ENCODE measurements at places on chromosomes 11 and 22.

DNA sequence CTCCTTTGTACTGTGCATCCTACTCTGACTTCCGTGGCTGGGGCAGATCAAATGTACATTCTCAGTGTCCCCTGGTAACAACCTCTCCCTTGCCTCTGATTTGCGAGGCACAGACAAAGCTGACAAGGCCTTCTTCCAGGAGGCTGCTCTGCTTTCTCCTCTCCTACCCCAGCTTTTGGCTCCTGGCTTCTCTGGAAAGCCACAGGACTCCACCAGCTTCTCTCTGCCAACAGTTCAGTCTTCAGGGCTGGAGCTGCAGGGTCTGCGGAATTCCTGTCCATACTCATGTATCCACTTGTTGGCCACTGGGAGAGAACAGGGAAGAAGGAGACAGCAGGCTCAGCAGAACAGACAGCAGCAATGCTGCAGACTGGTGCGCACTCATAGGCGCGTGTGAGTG, 44.4 kb downstream of the P4HA3 start:
- no peak for DNase-seq

DNA sequence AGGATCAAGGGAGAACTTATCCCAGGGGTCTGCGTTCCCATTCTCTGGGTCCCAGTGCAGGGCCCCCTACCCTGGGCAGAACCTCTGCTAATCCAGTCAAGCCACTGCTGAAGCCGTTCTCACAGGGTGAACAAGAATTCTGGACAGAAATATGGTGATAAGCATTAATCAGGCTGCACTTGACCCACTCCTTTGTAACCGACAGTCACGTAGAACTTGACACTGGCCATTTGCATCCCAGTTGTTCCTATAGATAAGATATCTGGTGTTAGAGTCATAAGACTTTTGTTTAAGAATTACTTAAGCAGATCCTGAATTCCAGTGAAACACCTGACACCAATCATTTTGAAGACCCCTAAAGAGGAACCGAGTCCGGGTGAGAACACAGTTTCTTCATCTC, 107.5 kb upstream of the THY1 start:
- DNase-seq: no peak

GRCh38 chr11:127574478-127574877, 573.9 kb upstream of the KIRREL3 start:
- no peak for DNase-seq

DNA sequence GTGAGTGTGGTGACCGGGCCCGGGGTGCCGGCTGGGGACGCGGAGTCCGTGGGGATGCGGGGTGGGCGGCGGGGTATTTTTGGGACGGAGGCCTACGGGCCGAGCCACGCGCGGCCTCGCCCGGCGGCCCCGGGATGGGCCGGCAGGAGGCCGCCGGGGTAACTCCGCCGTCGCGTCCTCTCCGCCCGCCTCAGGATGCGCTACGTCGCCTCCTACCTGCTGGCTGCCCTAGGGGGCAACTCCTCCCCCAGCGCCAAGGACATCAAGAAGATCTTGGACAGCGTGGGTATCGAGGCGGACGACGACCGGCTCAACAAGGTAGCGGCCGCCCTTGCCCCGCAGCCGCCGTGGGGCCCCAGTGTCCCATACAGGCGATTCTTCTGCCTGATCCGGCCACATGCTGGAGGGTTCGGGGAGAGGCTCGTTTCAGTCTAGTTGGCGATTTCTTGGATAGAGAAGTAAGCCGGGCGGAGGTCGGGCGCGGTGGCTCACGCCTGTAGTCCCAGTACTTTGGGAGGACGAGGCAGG, 337 bp downstream of the RPLP2 start:
- no peak for DNase-seq

DNA sequence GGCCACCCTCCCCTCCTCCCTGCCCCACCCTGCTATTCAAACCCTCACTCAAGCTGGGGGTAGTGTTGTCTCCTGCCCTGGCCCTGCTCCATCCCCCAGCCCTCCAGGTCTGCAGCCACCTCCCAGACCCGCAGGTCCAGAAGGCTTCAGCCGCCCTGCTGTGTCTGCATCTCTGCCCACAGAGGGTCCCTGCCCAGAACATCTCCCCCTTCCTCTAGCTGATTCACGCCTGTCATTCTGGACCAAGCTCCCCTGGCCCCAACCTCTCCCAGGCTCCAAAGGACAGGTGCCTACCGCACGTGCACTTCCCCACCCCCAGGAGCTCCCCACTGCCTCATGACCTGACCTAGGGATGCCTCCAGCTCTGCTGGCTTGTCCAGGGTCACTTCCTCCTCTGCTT, 16.0 kb upstream of the SHISAL1 start:
- no peak for DNase-seq

GRCh38 chr11:72722050-72722748, 30.0 kb downstream of the ARAP1 start:
- DNase-seq: peak; percentile 84

DNA sequence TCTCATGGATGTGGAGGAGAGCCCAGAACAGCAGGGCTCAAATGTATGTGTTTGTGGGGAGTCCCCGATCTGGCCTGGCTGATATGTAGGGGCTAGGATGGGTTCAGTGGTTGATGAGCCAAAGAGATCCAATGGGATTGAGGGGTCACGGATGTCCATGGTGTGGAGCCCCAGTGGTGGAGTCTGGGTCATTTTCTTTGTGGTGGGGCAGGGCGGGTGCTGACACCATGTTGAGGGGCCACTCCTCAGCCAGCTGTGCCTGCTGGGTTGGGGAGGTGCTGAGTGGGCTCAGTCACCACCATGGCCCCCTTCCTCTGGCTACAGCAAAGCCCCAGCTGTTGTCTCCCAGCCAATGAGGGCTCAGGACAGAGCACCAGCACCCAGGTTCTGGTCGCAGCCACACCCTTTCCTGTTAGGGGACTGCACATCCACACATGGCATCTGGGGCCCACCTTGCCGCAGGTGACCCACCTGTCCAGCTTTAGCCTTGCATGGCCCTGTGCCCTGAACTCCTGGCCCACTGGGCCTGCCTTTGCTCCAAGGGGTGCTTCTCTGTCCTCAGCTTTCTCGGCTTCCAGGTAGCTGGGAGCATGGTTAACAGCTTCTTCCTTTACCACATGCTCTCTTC, 3.2 kb upstream of the GNAZ start:
- no peak for DNase-seq

DNA sequence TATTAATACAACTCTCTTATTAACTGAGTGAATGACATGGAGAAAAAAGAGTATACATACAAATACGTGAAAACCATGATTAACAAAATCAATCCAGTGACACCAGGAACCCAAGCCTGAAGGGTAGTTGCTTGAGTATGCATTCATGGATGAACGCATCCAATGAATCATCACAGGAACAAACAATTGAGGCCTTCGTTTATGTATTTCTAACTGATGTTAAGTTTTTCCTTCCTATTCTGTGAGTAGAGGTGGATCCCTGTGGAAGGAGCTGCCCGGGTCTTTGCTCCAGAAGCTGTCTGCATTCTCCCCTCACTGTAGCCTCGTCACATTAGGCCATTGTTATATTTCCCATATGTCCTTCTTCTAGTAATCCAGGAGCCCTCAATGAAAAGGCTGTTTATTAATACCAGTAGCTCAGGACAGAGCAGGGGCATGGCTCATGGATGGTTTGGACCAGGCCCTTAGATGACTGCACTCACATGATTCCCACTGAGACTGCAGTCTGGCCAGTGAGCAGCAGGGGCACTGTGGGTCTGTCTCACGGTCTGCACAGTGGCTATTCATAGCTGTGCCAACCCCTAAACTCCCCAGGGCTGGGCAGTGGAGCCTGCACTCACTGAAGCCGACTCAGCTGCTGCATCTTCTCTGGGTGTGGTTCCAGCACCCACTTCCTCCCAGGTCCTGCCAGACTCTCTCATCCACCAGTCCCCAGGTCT, 128.1 kb upstream of the TOP3B start:
- peak; percentile 68 for DNase-seq

DNA sequence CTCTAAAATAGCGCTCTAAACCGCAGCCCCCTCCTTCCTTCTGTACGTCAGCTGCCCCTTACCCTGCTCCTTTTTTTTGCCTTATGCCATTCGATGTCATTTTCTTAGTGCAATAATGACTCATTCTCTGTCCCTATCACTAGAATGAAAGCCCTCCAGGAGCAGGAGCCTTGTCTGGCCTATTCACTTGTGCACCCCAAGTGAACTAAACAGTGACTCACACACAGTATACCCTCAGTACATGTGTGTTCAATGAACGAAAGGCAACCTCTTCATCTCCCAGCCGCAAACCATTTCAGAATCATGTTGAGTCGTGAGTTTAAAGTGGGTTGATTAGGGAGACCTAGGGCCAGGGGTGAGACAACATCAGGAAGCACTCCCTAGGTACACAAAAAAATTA, 50.7 kb upstream of the SPATA19 start:
- no peak for DNase-seq

DNA sequence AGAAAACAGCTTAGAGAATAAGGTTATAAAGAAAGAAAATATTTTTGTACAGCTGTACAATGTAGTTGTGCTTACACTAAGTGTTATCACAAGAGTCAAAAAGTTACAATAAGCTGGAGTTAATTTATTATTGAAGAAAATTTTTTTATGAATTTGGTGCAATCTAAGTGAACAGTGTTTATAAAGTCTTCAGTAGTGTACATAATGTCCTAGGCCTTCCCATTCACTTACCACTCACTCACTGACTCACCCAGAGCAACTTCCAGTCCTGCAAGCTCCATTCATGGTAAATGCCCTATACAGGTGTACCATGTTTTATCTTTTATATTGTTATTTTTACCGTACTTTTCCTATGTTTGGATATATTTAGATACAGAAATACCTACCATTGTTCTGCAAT, 34.7 kb downstream of the GDPD4 start:
- DNase-seq: no peak

- no peak for DNase-seq
Measured at GRCh38 chr11:126703662-126704061, 296.9 kb downstream of the KIRREL3 start.

DNA sequence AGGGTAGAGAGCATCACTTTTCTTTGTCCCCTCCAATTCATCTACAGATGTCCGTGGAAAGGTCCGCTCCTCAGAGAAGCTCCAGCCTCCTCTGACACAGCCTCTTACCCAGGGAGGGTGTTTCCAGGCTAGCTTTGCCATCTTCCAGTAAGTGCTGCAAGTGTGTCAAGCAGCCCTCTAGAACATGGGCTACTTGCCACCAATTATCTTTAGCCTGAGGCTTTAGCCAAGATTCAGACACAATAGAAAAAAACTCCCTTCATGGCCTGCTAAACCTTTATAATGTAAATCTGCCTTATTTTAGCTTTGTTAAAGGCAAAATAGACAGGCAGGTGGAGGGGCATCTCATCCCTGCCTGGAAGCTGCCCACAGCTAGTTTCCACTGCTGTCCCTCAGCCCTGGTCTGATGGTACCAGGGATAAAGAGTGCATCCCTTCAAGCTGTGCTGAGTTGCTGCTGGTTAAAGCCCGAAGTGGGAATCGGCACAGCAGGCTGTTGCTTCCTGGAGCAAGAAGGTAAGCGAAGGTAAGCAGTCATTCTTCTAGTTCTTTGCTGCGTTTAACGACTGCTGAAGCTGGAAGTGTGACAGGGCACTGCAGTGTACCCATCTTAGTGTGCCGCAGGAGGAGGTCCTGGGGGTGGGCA, 190.1 kb upstream of the E2F8 start:
- no peak for DNase-seq

- DNase-seq: no peak
Measured at GRCh38 chr11:63843041-63843440, 4.1 kb downstream of the MARK2 start.

GRCh38 chr22:24525416-24526037, 29.4 kb downstream of the GUCD1 start:
- peak; percentile 57 for DNase-seq

- no peak for DNase-seq
Measured at GRCh38 chr22:48961705-48962104, 866.0 kb downstream of the BRD1 start.

GRCh38 chr11:61700212-61700611, 20.0 kb downstream of the DAGLA start:
- DNase-seq: peak; percentile 79

- DNase-seq: no peak
Measured at GRCh38 chr11:41045266-41045665, 414.2 kb downstream of the LRRC4C start.

GRCh38 chr11:9103542-9104276, 12.3 kb upstream of the SCUBE2 start:
- no peak for DNase-seq

DNA sequence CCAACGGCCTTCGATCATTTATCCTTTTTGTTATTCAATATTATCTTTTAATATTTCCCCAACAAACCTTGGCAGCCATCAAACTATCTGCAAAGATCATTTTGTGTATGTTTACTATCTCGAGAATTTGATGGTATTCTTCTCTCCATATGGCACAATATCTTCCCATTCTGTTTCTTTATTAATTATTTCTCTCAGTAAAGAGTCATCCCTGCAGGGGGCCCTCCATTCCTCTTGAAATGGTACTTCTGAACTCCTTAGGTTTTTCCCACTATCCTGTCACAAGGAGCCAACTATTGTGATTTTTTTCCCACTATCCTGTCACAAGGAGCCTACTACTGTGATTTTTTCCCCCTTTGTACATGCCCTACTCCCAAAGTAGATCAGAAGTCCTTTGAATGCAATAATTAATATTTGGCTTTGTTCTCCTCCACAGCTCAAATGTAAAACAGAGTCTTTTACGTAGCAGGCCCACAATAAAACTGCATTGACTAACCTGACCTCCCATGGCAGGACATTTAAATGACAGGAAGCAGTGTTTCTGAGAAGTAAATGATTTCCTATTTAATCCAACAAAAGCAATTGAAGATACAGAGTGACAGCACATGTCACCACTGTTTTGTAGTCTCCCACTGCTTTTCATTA, 43.3 kb downstream of the PDGFD start:
- DNase-seq: no peak

DNA sequence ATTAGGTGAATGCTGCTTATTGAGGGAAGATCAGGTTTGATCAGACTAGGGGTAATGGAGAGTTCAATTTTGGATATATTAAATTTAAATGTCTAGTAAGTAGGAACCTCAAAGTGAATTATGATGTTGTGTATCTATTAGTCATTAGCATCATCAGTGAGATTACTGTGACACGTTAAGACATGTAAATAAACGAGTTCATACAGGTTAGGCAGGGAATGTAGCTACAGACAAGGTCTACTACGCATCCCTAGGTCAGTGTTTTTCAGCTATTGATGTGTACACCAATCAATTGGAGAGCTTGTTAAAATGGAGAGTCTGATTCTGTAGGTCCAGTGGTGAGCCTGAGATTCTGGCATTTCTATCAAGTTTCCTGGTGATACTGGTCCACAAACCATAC, 120.1 kb upstream of the LRRC4C start:
- no peak for DNase-seq

GRCh38 chr22:50469377-50470305, 5.2 kb downstream of the SBF1 start:
- peak; percentile 74 for DNase-seq

All from RCC 7860 (cell line).